ENCODE measurements at places on chromosomes 16 and 17.

GRCh38 chr17:62792447-62792800 is 15.7 kb downstream of the MARCHF10 start:
- no peak for DNase-seq

DNA sequence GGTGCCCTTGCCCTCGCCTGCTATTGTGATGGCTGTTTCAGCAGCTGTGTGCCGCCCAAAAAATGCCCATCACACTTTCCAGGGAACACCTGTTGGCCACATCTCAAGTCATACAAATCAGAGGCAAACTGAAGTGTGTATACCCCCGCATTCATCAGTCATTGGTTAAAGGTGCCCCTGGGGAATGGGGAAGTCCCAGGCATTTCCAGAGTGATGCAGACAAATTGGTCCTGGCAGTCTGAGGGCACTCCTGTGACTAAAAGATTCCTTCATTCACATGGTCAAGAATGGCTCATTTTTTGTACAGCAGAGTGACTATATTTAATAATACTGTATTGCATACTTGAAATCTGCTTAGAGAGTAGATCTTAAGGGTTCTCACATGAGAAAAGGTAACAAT is 102.9 kb upstream of the TMEM97 start:
- DNase-seq, result no peak

GRCh38 chr17:71111460-71111859 is 942.1 kb downstream of the KCNJ2 start:
- DNase-seq, result no peak

DNA sequence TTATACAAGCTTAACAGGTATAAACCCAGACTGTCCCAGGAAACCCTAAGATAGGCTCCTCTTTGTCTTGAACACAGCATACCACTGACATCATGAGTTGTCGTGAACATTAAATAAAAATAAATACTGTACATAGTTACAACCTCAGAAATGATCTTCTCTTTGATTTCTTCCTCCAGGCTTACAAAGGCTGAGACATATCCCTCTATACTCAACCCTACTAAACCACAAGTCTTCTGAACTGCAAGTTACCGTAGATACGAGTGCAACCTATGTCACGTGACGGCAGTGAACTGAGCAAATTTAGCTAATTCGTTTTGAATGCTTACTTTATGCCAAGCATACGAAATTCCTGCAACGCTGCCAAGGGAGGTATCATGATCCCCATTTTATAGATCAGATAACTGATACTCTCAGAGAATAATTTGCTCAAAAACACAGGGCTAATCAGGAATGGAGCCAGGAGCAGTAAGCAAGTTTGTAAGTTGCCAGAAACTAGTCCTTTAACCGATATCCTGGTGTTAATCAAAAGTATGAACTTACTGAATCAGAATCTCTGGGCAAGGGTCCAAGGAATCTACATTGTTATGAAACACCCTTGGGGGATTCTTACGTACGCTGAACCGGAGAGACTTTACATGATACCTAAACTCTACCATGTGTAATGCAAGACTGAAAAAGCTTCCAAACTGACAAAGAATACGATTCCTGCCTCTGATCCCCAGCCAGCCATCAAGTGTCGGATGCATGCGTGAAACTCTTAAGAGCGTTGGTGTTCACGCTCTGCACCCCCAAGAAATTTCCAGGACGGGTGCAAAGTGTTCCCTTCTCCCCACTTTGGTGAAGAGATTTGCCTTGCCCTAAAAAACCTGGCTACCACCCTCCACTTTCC is 106.2 kb downstream of the XYLT1 start:
- DNase-seq, result peak; percentile 95

DNA sequence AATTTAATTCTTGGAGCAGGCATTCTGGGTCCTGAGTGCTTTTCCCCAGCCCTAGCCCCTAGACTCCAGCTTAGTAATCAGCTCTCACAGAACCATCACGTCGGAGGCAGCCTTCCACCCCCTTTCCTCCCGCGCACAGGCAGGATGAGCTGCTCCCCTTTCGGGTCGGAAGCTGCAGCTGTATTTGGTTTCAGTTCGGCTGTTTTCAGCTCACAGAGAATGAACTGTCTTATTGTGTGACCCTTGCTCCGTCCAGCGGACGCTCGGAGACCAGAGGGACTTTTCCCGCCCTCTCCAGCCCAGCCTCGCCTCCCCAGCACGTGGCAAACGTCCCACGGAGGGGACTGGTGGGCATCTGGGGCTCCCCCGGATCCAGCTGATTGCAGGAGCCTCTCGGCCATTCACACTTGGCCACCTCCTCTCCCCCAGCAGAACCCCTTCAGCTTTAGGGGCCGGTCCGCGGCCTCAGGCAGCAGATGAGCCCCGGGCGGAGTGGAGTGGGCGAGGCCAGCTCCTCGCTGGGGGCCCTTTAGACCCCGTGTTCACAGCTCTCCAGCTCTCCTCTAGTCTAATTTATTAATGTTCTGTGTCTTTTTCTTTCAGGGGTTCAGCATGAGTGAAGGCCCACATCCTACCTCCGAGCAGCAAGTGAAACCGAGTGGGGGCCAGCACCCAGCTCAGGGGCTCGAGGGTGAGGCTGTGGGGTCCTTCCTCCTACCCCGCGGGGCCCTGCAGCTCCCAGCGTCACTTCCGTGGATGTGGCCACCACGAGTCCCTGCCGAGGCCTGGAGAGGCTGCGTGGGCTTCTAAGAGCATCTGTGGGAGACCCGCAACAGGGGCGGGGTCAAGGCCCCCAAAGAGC is 863 bp upstream of the UTS2R start:
- DNase-seq, result no peak

GRCh38 chr16:77944631-77945030 is 77.7 kb upstream of the CLEC3A start:
- no peak for DNase-seq

GRCh38 chr16:7449808-7450207 is 117.2 kb downstream of the RBFOX1 start:
- DNase-seq, result no peak

GRCh38 chr16:66677179-66677578 is 19.4 kb downstream of the CMTM4 start:
- DNase-seq, result no peak

- no peak for DNase-seq
Observed at GRCh38 chr17:78766743-78767294, 15.3 kb downstream of the CYTH1 start.

GRCh38 chr17:4557626-4558346 is 2.6 kb downstream of the GGT6 start:
- no peak for DNase-seq

GRCh38 chr17:35708149-35708548 is 23.3 kb upstream of the RASL10B start:
- DNase-seq, result no peak

- DNase-seq, result no peak
Observed at GRCh38 chr17:30908717-30909420, 2.8 kb upstream of the TEFM start.

- DNase-seq, result no peak
Observed at GRCh38 chr17:50798424-50799288, 31.3 kb upstream of the ANKRD40CL start.

GRCh38 chr17:40105861-40106759 is 5.7 kb upstream of the NR1D1 start:
- no peak for DNase-seq

DNA sequence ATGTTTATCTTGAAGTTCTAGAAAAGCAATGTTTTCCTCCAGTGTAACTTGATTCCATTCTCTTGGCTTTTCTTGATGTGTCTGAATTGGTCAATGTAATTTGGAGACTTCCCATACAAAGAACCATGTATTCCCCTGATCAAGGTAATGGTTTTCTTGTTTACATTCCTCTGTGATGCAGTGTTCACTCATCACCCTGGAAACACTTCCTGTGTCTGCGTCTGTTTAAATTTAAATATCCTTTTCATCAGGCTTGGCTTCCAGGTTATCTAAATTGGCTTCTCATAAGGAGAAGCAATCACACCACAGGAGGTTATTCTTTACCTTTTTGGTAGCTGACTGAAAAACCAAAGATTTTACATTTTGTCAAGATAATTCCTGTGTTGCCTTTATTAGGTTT is 237.3 kb upstream of the WSCD1 start:
- DNase-seq, result no peak

DNA sequence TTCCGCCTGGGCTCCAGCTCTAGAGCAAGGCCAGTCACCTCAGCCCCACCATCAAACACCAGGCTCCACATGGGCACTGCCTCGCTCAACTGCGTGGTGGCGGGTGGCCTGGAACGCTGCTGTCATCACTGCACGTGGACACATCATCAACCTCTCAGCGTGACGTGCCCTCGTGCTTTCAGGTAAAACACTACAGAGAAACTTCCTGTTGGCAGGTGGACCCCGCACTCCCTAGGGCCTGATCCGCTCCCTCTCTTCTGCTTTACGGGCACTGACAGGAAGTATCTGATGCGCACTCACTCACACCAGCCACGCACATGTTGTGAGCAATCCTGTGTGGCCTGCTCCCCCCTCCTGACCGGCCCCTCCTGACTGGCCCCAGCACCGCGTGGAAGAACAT is 87.4 kb downstream of the ANKRD11 start:
- DNase-seq, result no peak

GRCh38 chr16:67923414-67924116 is 8.1 kb downstream of the CTRL start:
- DNase-seq, result no peak

All from AG09309 (cell line).